ENCODE measurements at places on chromosomes 2 and 18. TPM values are rescaled to one million over a fixed set of nuclear protein-coding genes. Genes with fewer than 3 reads are reported as not detected.
A peak's percentile ranks its signal among the peaks of the same experiment; 100 is the strongest.

Gene CCDC142
- total RNA-seq, result 12.7 TPM

Gene ASIC4
- not detected for total RNA-seq

Gene TUBB8B
- not detected for total RNA-seq

Gene TMEM200C
- total RNA-seq, result not detected

Gene MYCN
- total RNA-seq, result not detected

- no peak for DNase-seq
Measured at GRCh38 chr2:219434718-219435525, at the start of gene SPEG. TSS of gene SPEG (plus strand) at chr2:219434843. CDS start at chr2:219434978, 135 bp downstream.

GRCh38 chr2:234032279-234032856 lies 18.1 kb upstream of the SPP2 start:
- peak; percentile 90 for DNase-seq

DNA sequence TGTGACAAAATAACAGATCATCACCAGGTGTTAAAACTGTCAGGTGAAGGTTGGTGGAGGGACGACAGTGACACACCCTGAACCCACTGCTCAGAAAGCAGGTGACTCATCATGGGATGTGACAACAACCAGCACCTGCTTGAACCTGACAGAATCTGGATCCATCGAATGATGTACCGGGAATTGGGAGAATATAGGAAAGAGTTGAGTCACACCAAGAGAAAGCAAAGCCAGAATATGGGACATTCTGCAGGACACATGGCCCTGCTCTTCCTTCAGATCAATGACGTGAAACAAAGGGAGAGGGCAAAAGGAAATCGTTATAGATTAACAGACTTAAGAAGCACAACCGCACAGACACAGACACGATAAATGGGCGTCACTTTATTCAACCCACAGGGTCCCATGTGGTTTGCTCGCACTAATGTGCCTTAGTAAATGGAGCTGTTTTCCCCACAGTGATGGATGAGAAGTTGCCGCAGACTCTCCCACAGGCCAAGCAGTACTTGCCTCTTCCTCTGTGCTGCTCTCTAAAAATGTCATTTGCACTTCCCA lies 100.1 kb downstream of the CRACDL start:
- no peak for DNase-seq

- no peak for DNase-seq
Measured at GRCh38 chr2:51697095-51697494, 665.2 kb upstream of the NRXN1 start.

DNA sequence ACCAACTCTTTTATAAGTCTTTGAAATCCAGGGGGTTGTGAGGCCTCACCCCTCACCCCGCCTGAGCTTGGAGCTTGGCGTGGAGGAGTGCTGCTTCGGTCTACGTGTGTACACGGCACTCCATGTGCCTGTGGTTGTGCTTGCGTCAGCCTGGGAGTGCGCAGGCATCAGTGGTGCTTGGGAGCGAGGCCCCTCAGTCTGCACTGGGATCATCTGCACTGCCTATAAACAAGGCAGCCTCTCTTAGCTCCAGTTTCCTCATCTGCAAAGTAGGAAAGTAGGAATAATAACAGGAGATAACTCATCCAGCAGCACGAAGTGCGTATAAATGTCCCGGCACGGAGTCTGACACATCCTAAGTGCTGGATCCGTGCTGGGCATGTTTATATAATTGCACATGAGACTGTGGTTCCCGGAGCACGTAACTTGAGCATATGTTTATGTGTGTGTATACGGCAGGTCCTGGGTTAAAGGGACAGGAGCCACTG lies 1.2 kb downstream of the GYPC start:
- DNase-seq, result no peak

DNA sequence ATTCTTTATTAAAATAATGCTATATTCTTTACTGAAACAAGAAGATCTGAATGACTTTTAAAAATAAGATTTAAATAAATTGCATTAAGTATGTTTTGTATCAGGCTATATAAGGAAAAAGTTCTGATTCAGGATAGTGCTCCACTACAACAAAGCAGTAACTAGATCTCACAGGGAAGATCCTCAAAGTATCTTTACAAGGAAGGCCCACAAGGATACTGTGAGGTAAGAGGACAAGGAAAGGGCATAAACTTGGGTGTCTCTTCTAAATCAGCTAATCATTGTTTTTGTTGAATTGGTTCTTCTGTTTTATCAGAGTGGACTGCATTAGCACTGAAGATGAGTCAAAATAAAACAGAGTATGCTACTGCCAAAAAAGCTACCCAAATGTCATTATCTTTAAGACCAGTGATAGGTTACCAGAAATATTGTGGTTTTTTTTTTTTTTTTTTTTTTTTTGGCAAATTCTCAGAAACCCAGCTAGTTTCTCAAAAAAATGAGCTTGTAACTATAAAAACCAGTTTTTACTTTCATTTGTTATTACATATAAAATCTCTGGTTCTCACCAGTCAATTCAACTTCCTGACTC lies 160.9 kb downstream of the BAZ2B start:
- no peak for DNase-seq

- DNase-seq, result no peak
Measured at GRCh38 chr2:54534625-54535024, 78.5 kb downstream of the SPTBN1 start.

- DNase-seq, result peak; percentile 93
Measured at GRCh38 chr2:120934574-120935338, 199.1 kb downstream of the GLI2 start.

- DNase-seq, result no peak
Measured at GRCh38 chr2:31802711-31803110, 208.1 kb downstream of the MEMO1 start.

DNA sequence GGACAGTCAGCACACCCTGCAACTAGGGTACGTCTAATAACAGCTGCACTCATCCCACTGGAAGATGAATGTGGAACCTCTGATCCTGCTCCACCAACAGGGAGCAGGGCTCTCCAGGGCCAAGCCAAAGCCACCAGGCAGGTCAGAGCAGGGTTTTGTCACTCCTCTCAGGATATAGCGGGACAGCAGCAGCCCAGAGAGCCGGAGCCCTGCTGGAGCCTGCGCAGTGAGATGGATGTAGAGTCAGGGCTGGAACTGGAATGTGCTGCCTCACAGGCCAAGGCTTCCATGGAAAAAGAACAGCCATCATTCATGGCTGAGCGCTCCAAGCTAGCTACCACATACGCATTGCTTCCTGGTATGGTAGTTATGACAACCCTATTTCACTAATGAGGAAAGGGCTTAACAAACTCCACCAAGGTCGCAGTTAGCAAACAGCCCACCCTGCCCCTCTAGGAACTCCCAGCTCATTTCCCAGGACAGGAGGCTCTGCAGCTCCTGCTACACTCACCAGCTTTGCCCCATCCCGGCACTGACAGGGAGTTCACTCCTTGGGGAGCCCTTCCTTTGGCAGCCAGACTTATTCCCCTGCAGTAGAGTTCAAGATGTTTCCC lies 85.2 kb downstream of the HS1BP3 start:
- no peak for DNase-seq

GRCh38 chr2:119719261-119719627 lies 40.2 kb downstream of the TMEM177 start:
- no peak for DNase-seq

- no peak for DNase-seq
Measured at GRCh38 chr2:214246417-214246816, 164.4 kb upstream of the VWC2L start.

GRCh38 chr2:195486987-195487644 lies 169.9 kb upstream of the SLC39A10 start:
- peak; percentile 87 for DNase-seq

DNA sequence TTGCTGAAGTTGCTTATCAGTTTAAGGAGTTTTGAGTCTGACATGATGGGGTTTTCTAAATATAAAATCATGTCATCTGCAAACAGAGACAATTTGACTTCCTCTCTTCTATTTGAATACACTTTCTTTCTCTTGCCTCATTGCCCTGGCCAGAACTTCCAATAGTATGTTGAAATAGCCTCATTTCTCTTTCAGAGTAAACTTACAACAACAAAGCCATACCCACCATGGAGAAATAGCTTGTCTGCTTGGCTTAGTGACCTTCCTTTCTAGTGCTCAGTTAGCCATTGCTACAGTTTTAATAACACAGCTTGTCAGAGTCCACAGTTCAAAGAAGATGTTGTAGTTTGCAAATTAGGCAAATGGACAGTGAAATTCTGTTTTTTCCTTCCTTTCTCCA lies 228.0 kb downstream of the ETAA1 start:
- DNase-seq, result no peak

DNA sequence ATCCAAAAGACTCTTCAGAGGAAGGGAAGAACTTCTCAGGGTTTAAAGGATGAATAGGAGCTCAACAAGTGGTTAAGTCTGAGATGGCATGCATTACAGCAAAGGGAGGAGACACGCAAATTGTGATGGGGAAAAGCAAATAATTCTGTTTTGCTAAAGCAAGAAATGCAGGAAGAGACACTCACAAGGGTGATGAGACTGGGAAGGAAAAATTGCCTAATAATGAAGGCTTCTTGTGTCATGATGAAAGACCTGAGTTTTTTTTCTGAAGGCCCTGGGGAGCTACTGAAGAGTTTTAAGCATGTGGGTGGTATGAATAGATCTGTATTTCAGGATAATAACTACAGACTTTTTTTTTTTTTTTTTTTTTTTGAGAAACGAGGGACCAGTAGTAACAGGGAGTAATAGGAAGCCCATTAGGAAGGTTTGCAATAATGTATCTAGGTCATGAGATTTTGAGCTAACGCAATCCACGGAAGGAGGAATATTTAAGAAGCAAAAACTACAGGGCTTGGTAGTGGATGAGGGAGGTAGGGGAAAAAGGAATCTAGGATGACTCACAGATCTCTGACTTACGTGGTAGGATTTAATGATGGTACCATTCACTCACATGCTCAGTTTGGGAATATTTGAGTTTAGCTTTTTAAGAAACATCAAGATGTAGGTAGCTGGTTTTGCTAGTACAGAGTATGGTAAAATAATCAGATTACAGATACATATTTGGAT lies 16.0 kb upstream of the SERPINB3 start:
- peak; percentile 21 for DNase-seq

DNA sequence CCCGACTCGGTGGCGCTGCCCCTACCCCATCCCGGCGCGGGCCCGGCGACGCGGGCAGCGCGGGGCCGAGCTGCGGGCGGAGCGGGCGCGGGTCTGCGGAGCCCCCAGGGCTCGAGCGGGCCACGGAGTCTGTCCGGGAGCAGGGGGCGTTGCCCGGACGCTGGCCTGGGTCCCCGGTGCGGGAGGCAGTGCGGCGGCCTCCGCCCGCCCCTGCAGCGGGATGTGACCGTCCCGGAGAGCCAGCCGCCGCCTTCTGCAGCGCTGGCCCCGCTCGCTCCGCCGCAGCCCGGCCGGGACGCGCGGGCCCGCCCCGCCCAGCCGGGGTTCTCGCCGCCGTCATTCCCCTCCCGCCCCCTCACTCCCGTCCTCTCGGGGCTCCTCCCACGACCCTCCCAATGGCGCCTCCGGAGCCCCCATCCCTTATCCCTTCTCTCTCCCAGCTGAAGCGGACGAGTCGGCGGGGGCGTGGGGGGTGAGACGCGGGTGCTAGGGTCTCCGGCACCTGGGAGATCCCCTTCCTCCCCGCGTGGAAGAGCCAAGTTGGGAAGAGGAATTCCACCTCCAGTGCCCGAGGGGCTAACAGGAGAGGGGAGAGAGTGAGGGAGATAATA lies at the start of gene FNDC4:
FNDC4 (minus strand) TSS at position 257 of the 611 bp plus-strand sequence. CDS start 521 bp downstream, outside the sequence.
- no peak for DNase-seq

DNA sequence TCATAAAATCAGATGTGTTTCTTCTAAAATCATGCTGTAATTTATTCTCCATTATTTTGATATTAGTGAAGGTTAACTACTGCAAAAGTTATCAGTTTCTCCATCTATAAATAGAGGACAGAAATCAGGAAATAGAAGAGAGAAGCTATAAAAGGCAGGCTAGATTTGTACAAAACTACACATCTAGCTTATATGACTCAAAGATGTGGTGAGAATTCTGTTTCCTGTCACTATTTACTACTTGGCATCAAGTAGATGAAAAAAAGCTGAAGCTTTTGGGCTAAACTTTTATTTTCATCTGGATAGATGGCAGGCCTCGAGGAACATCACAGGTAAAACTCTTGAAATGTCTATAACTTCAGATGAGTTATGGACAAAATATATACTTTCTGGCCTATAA lies 49.8 kb upstream of the NAB1 start:
- DNase-seq, result peak; percentile 37

DNA sequence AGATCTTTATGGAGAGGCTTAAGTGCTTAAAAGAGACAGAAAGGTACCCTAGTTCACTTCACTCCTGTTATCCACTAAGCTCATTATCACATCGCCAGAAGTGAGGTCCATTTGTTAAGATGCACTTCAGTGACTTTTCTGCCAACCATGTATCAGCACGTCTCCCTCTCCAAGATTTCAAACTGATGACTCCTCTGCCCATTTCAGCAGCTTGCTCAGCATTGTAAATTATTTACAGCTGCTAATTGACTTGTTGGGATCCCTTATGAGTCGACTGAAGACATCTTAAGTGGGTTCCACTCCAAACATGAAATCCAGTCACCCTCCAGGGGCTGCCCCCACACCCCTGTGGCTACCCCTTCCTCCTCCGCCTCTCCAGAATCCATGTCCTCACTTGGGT lies 37.3 kb downstream of the DIPK1C start:
- DNase-seq, result no peak

DNA sequence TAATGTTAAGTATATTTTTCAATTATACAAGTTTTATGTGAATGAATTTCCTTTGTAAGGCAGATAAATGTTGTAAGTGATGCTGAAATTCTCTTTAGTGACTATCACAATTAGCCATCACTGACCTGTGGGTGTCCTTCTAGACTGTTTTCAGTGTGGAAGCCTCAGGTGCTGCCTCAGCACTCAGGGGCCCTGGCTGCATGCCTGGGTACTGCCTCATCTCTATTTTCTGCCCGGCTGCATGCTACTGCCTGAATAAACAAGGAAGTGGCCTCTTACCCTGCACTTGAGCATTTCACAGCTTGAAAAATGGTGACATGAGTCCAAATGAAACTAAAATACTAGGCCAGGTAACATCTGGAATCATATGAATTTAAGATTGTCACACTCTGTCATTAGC lies 787.6 kb upstream of the SALL3 start:
- no peak for DNase-seq

DNA sequence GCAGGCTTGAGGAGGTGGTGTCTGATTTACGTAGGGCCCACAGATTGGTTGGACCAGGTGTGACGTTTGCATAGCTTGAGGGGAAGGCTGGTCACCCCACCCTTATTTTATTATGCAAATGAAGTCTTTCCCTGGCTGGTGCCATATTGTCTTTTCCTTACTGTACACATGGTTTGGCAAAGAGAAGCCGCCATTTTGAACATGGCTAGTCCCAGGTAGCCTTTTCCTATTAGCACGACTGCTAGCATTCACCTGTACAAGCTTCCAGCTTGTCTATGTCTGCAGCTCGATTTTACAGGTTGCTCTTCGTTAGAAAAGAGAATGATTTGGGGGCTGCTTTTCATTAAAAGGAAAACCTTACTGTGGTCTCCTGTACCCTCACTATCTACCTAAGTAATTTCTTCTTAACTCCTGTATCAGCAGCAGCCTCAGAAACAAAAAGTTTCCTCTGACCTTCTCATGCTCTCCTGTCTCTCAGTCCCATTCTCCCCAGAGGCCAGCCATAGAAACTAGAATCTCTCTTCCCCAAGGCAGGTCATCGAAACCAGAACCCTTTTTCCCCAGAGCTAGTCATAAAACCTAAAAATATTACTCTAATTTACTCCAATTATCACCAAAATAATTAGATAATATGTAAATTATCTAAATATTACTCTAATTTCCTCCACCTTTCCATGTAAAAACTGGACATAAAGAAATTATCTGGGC lies 151.8 kb downstream of the B3GNT2 start:
- no peak for DNase-seq

Measured in HT1080 (cell line).